Thoracic aorta (tissue), 2 donors: ENCODE measurements at places on chromosomes 7 and 10.

- DNase-seq: no peak
Observed at GRCh38 chr10:90658791-90659190, 199.0 kb downstream of the HTR7 start.

GRCh38 chr7:101940830-101941229 is 123.4 kb downstream of the CUX1 start:
- no peak for DNase-seq

GRCh38 chr10:80283119-80283518 is 6.3 kb downstream of the MAT1A start:
- DNase-seq: no peak

DNA sequence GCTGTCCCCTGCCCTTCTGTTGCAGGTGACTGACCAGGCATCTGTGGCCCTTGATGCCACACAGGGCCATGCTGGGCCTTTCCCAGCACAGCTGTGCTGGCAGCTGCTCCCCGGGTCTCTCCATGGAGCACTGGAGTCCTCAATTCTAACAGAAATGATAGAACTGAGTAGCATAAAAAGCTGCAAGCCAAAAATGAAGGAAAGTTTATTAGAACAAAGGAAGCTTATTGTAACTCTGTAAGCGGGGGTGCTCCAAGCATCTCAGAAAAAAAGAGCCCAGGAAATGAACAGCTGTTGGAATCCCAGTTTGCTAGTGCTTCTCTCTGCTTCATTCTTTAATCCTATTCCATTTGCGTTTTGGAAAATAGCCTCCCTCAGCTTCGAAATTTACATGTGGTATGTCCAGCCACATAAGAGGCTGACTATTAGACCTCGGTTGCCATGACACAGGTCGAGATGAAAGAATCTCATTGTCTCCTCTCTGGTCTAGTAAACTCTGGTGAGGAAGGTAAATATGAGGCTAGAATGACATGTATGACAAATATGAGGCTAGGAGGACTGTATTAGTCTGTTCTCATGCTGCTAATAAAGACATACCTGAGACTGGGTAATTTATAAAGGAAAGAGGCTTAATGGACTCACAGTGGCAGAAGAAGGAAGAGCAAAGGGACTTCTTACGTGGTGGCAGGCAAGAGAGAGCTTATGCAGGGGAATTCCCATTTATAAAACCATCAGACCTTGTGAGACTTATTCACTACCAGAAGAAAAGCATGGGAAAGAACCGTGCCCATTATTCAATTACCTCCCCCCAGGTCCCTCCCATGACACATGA is 23.7 kb downstream of the EPDR1 start:
- DNase-seq: no peak

GRCh38 chr10:118412132-118412760 is 70.1 kb upstream of the FAM204A start:
- no peak for DNase-seq

DNA sequence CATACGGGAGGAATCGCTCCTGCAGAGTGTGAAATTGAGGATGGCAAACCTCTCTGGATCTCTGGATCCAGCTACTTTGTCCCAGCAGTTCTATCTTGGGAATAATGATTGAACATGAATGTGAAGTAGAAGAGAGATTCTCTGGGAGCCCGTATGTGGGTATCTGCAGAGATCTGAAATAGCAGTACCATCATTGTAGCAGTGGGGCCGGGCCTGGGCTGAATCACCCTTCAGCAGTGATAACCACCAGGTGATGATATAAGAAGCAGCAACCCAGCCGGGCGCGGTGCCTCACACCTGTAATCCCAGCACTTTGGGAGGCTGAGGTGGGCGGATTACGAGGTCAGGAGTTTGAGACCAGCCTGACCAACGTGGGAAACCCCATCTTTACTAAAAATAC is 51.9 kb downstream of the SKIDA1 start:
- no peak for DNase-seq
